ENCODE measurements at places on chromosomes 1 and 21.

- DNase-seq: no peak
These were observed 123.7 kb downstream of the NTNG1 start for GRCh38 chr1:107264561-107264960.

DNA sequence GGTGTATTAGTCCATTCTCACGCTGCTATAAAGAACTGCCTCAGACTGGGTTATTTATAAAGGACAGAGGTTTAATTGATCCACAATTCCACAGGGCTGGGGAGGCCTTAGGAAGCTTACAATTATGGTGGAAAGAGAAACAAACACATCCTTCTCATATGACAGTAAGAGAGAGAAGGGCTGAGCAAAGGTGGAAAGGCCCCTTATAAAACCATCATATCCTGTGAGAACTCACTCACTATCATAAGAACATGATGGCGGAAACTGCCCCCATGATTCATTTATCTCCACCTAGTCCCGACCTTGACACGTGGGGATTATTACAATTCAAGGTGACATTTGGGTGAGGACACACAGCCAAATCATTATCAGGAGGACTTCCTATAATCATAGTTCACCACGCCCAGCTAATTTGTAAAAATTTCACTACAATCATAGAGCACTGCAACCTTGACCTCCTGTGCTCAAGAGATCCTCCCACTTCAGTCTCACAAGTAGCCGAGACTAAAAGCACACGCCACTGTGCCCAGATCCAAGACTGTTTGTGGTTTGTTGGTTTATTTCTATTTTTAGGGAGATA, 164.9 kb downstream of the RERE start:
- DNase-seq: no peak

DNA sequence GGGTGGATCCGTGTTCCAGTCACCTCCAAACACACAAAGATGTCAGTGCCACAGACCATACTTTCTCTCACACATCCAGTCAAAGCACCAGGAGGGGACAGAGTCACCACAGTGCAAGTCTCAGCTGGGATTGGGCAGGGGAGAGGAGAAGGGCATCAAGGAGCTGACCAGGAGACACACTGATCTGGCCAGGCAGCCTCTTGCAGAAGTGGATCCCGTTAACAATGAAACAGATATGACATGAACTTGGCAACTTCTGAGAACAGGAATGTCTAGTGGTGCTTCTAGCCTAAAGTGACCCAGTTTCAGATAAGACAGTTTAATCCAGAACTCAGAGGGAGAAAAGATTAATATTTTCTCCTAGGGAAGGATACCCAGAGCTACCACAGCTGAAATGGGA, 71.0 kb downstream of the HIVEP3 start:
- DNase-seq: no peak

DNA sequence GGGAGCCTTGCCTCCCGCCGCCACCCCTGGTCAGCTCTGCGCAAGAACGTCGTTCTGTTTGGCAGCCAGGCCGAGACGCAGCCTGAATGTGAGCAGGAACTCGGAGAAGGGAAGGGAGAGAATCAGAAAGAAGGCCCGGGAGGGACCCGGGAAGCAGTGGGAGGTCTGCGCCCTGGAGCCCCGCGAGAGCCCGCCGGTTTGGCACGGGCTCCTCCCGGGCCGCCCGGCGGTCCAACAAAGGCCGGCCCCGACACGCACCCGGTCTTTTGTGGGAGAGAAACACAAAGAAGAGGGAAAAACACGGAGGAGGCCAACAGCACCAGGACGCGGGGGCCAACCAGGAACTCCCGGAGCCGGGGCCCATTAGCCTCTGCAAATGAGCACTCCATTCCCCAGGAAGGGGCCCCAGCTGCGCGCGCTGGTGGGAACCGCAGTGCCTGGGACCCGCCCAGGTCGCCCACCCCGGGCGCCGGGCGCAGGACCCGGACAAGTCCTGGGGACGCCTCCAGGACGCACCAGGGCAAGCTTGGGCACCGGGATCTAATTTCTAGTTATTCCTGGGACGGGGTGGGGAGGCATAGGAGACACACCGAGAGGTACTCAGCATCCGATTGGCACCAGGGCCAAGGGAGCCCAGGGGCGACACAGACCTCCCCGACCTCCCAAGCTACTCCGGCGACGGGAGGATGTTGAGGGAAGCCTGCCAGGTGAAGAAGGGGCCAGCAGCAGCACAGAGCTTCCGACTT, 2.7 kb upstream of the OLIG2 start:
- no peak for DNase-seq

DNA sequence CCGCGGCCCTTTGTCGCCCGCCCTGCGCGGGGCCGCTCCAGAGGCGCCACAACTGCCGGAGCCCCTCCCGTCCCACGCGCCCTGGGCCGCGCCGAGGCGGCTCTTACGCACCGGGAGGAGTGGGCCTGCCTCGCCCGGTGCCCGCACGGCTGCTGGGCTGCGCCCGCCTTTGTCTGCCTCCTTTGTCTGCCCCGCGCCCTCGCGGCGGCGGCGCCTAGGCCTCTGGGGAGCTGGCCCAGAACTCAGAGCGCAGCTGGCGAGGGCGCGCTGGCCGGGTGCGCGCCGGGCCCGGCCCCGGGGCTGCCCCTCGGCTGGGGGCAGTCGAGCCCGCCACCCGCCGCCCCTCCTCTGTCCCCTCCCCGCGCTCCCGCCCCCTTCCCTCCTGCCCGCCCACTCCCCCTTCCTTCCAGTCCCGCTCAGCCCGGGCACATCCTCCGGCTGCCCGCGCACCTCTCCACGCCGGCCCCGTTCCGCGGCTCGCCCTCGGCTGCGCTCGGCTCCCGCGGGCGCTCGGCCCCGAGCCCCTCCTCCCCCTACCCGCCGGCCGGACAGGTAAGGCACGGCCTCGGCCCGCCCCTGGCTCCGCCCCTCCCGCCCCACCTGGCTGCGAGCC, at the start of gene DRAXIN:
Gene DRAXIN, plus strand, starts transcription at position 409 of the 613 bp plus-strand sequence. CDS start 14,549 bp downstream, outside the sequence.
- no peak for DNase-seq

DNA sequence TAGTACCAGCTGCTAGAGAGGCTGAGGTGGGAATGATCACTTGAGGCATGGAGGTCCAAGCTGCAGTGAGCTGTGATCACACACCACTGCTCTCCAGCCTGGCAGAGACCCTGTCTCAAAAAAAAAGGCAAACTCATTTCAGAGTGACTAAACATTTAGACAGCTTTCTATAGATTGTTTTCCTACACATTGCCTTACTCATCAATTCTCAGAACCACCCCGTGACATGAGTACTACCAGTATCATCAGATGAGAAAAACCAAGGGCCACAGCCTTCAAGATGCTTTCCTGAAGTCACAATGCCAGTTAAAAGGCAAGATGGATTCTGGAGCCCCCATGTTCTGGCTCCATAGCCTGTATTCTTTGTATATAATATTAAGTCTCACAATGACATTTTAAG, 22.4 kb upstream of the SMPDL3B start:
- no peak for DNase-seq

- DNase-seq: peak; percentile 63
These were observed 6.3 kb upstream of the PTP4A2 start for GRCh38 chr1:31944205-31945089.

GRCh38 chr1:5621692-5622091, 370.5 kb downstream of the NPHP4 start:
- DNase-seq: no peak

DNA sequence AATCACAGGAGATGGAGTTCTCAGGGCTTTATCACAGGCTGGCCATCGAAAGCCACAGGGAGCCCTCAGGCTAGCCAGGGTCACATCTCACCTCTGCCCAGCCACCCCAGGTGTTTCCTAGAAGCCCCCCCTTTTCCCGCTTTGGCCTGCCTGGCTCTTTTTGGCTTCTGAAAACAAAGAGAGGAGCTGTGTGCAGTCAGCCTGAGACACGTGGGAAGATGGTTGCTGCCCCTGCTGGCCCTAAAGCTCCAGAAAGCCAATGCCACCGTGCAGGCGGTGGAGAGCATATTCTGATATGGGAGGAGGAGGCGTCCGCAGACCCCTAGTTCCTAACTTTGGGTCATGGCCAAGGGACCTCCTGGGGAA, 18.7 kb upstream of the LBR start:
- no peak for DNase-seq

GRCh38 chr1:100799954-100800612, 80.5 kb downstream of the VCAM1 start:
- DNase-seq: no peak

GRCh38 chr1:107009281-107009680, 47.2 kb upstream of the PRMT6 start:
- DNase-seq: no peak

DNA sequence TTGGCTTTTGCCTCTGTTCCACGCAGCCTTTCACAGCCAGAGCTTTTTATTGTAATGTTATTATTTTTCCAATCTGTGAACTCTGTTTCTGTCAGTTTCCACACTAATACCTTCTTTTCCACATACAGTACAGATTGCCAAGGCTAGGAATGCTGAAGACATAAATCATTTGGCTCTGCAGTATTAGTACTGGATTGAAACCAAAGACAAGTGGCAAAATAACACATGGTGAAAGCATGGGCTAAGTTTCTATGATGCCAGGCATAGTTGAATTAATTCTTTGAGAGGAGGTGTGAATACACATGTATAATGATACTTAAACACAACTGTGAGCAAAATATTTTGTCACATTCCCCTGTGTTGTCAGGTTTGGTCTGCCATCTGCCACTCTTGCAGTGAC, 73.5 kb downstream of the TMEM200B start:
- DNase-seq: no peak

GRCh38 chr1:211788626-211789025, 41.9 kb downstream of the LPGAT1 start:
- peak; percentile 5 for DNase-seq

- no peak for DNase-seq
These were observed 95.2 kb upstream of the ADAR start for GRCh38 chr1:154703170-154703569.

GRCh38 chr1:64097859-64098258, 105.6 kb upstream of the UBE2U start:
- no peak for DNase-seq

DNA sequence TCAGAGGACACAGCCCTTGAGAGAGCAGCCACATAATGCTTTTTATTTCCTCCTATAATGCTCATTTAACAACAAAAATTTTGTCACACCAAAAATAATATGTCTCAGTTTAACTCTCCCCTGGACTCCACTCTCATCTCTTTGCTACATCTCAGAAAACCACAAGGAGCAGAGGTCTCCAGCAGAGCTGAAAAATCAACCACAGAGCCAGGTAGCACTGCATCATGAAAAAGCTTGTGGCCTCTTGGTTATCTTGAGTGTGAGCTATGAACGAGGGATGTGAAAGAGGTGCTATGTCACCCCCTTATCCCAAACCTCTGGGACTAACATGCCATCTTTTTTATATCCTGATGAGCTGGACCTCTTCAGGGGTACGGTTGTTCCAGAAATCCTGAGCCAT, 44.4 kb downstream of the KCNH1 start:
- no peak for DNase-seq

GRCh38 chr1:37629008-37629407, 5.7 kb downstream of the RSPO1 start:
- no peak for DNase-seq

DNA sequence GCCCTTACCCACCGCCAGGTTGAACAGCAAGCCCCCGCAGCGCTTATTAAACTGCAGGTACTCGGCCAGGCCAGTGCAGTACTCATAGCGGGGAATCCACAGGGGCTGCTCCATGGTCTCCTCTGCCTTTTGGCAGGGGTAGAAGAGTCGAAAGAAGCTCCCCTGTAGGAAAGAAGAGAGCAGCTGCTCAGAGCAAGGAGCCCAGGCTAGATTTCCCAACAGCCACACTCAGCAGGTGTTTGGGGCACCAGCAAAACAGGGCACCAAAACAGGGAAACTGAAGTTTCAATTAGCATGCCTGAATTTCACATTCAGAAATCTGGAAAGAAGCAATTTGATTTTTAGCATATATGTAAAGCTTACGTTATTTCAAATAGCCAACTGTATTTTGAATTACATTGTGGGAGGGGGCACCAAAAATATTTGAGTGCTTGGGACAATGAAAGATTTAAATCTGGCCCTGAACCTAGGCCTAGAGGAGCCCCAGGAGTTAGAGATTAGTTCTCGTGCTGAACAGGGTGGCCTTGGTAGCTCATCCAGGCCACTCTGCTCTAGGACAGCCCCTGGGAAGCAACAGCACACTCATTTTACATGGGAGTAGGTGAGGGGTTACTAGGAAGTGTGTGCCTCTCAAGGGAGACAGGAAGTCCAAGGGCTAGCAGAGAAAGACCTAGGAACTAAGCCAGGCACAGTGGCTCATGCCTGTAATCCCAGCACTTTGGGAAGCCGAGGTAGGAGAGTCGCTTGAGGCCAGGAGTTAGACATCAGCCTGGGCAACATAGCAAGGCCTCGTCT, 8.2 kb downstream of the PAFAH2 start:
- DNase-seq: no peak

GRCh38 chr1:41200728-41201127, 41.4 kb downstream of the SCMH1 start:
- no peak for DNase-seq

DNA sequence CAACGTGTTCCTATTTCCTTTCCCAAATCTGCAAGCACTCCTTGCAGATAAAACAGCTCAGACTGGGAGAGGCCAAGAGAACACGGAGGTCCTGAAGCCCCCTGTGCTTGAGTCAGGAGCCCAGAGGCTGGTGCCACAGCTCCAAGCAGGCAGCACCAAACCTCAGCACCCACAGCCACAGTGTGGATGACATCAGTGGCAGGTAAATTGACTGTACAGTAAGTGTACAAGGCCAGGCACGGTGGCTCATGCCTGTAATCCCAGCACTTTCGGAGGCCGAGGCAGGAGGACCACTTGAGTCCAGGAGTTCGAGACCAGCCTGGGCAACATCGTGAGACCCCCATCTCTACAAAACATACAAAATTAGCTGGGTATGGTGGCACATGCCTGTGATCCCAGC, 1.9 kb upstream of the COL6A1 start:
- DNase-seq: no peak

- no peak for DNase-seq
These were observed 463.5 kb downstream of the LMO4 start for GRCh38 chr1:87791931-87792740.

- DNase-seq: no peak
These were observed 29.6 kb upstream of the BTG2 start for GRCh38 chr1:203275656-203276272.

DNA sequence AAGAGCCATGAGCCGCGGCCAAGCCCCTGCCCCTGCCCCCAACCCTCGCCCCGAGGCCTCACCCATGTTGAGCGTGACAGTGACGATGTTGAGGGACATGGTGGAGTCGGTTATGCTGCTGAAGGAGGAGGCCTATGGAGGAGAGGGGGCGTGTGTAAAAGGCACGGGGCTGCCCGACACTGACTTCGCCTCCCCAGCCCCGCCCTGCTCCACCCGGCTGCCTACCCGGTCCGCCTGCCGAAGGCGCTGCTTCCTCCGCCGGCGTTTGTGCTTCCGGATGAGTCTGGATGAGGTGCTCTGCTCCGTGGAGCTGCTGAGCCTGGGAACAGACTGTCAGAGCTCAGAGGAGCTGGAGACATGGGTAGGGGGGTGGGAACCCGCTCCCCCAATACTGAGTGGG, 9.0 kb downstream of the DVL1 start:
- no peak for DNase-seq

GRCh38 chr1:175186433-175187160, 6.0 kb downstream of the KIAA0040 start:
- DNase-seq: no peak

DNA sequence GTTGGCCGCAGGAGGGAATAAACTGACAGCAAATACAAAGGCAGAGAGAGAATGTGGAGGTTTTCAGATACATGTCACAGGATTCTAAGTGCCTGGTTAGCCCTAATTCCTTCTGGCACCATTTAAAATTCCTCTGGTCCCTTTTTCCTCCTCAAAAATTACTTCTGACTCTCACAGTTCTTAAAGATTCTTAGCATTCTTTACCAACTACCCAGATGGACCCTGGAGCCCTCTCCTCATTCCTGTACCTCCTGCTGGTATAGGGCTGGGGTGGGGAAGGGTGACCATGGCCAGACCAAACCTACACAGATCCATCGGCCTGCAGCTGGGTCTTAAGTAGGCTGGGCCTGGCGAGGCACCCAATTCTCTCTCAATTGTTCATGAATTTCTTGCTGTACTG, 7.2 kb downstream of the MKNK1 start:
- DNase-seq: no peak
